ENCODE measurements at places on chromosomes 1 and 21. TPM values are rescaled to one million over a fixed set of nuclear protein-coding genes. Genes with fewer than 3 reads are reported as not detected.

DNA sequence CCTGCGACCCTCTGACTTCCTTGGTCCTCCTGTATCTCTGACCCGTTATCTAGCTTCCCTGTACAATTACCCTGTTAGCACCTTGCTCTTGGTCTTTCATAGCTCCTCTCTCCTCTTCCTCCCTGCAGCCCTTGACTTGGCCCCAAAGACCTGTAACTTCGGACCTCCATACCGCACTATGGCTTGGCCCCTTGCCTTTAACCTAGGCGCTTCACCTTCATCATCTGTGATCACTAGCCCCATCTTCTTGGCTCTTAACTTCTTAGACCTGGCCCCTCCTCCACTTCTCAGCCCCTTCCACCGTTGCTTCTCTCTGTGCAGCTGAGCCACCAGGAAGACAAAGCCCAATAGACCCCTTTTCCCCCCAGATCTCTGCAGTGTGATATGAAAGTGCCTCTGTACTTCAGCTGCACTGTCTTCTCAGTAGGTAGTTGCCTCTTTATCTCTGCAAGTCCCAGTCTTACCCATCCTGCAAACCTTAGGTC is 740 bp downstream of the ZNF691 start:
- peaks cover 22% of the 10 kb centered on the region for H3K4me1 ChIP-seq
- H3K27me3 ChIP-seq: no peaks in the 10 kb centered on the region
- peaks cover 35% of the 10 kb centered on the region for H3K36me3 ChIP-seq

The EPB41 gene
- total RNA-seq: 20.6 TPM

DNA sequence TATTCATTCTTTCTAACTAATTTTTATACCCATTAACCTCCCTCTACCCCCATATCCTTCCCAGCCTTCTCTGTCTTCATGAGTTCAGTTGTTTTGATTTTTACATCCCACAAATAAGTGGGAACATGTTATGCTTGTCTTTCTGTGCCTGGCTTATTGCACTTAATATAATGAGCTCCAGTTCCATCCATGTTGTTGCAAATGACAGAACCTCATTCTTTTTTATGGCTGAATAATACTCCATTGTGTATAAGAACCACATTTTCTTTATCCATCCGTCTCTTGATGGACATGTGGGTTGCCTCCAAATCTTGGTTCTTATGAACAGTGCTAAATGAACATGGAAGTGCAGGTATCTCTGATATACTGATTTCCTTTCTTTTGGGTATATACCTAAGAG is 21.5 kb downstream of the AGPAT3 start:
- H3K36me3 ChIP-seq: peaks cover 3% of the 10 kb centered on the region
- no peak overlapping the region for H3K27ac ChIP-seq
- no peak for DNase-seq
- no peaks in the 10 kb centered on the region for H3K27me3 ChIP-seq

DNA sequence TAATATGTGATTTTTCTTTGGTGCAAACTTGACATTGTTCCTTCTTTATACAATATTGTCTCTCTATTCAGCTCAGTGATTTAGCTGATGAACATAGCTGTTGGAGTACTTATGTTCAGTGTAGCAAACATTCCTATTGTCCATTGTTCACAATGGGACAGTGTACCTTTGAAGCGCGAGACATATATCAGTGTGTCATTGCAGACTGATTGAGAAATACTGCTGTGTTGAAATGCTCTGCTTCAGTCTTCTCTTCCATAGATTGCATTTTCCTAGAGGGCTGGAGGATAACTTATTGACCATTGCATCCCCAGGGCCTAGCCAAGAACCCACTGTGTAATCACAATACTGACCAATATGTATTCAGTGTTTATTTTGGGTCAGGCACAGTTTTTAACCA is 46.5 kb downstream of the HLX start:
- no peaks in the 10 kb centered on the region for H3K36me3 ChIP-seq
- H3K4me3 ChIP-seq: no peak overlapping the region

The BRDT gene
- not detected for total RNA-seq

GRCh38 chr1:74399249-74399648 is 113.2 kb downstream of the LRRC53 start:
- no peaks in the 10 kb centered on the region for H3K36me3 ChIP-seq
- DNase-seq: no peak
- no peak overlapping the region for H3K27ac ChIP-seq
- H3K27me3 ChIP-seq: no peaks in the 10 kb centered on the region

DNA sequence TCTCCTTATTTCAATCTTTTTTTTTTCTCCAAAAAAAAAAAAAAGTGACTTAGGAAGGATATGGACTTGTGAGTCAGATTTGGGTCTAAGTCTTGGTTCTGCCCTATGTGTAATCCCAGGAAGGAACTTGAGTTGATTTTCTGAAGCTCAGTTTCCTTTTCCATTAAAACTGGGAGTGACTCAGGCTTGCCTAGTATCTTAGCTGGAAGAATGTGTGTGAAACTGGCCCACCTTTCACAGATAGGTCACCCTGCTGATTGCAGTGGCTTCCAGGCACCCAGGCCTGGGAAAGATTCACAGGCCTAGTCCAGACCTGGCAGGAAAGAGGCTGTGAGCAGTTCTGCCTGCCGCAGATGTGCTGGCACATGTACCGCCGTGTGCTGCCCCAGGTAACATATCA is 218.3 kb upstream of the HOOK1 start:
- no peaks in the 10 kb centered on the region for H3K36me3 ChIP-seq
- H3K4me3 ChIP-seq: no peak overlapping the region
- peak overlapping the region; percentile 38 for H3K27ac ChIP-seq
- no peaks in the 10 kb centered on the region for H3K27me3 ChIP-seq
- peak; percentile 36 for DNase-seq
- H3K4me1 ChIP-seq: peaks cover 15% of the 10 kb centered on the region

DNA sequence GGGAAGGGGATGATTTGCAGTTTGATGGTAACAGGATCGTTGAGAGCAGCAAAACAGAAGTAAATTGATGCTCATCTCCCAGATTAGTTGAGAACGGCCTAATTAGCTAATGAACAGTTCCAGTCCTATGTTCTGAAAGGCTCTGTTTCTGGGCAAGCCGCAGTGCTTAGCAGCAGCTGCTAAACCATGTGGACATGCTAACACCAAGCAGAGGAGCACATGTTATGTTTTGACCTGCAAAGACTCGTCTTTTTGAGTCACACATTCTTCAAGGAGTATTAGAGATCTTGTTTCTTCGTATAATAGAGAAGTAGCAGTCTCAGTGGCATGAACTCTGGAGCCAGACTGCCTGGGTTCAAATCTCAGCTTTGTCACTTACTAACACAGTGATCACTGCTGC is 58.1 kb downstream of the CACNA1E start:
- H3K4me1 ChIP-seq: no peaks in the 10 kb centered on the region
- no peak overlapping the region for H3K27ac ChIP-seq
- no peak overlapping the region for H3K4me3 ChIP-seq
- H3K27me3 ChIP-seq: no peaks in the 10 kb centered on the region

The SDE2 gene
- 19.9 TPM for total RNA-seq

DNA sequence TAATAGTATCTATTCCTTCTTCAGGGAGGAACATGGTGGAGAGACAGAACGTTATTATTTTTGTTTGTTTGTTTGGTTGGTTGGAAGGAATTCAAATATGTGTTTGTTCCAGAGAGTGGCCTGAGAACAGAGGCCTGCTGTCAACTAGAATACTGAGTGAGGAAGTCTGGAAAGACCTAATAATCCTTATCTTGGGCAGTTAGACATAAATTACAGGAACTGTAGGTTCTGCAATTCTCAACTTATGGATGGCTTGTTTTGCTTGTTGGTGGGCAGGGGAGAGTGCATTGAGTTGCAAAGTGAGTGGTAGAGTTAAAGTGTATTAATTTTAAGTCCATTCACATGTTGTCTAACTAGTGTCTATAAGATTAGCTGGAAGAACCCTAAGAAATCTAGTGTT is 197.6 kb downstream of the BACH1 start:
- no peak for DNase-seq
- H3K27me3 ChIP-seq: no peaks in the 10 kb centered on the region
- H3K4me1 ChIP-seq: peaks cover 7% of the 10 kb centered on the region
- no peaks in the 10 kb centered on the region for H3K36me3 ChIP-seq
- H3K27ac ChIP-seq: no peak overlapping the region
- no peak overlapping the region for H3K4me3 ChIP-seq

DNA sequence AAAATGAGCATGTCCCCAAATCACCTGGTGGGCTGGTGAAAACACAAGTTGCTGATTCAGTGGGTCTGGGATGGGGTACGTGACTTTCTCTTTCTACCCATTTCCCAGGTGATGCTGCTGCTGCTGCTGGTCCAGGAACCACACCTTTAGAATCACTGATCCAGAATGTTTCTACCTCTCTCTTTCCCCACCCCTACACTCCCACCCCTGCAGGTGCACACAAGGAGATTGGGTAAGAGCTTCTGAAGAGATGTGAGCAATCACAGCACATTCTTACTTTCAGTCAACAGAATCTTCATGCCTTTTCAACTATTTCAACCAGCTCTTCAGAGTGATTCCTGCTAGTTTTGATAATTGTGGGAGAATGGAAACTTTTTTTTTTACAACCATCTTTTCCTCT is 130.9 kb downstream of the LMX1A start:
- H3K27me3 ChIP-seq: no peaks in the 10 kb centered on the region
- H3K4me1 ChIP-seq: no peaks in the 10 kb centered on the region
- DNase-seq: no peak
- no peaks in the 10 kb centered on the region for H3K36me3 ChIP-seq
- H3K27ac ChIP-seq: no peak overlapping the region
- no peak overlapping the region for H3K4me3 ChIP-seq

The NFASC gene
- 36.9 TPM for total RNA-seq

DNA sequence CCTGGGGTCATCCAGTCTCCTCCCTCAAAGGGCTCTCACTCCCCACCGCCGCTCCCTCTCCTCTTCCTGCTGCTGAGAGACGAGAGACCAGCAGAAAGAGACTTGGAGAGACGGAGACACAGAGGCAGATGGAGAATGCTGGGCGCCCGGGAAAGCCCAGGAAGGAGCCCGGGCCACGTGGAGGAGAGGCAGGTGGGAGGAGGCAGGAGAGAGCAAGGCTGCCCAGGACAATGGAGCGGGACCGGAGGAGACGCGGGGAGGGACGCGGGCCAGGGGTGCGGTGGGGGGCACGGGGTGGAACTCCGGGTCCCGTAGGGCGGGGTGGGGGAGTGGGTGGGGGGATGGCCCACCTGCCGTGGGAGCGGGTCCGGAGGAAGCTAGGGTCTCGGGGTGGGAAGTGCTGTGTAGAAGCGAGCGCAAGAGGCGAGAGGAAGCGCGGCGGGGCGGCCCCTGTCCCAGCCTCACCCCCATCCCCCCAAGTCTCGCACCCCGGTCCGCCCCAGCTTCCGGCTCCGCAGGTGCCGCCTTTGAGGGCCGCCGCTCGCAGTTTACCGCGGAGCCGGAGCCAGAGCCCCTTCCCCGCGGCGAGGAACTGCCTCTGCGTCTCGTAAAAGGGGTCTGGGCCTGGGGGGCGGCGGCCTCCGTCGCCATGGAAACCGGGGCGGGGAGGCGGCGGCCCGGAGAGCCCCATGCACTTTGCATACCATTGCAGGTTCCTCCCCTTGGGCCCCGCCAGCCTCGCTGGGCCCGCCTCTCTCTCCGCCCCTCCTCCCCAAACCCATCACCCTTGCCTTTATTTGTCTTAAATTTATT is 11.7 kb upstream of the EPHA2 start:
- no peak overlapping the region for H3K27ac ChIP-seq
- peak; percentile 85 for DNase-seq
- H3K36me3 ChIP-seq: no peaks in the 10 kb centered on the region
- peaks cover 5% of the 10 kb centered on the region for H3K4me1 ChIP-seq

The KCNJ9 gene
- not detected for total RNA-seq

The GJA5 gene
- total RNA-seq: not detected

DNA sequence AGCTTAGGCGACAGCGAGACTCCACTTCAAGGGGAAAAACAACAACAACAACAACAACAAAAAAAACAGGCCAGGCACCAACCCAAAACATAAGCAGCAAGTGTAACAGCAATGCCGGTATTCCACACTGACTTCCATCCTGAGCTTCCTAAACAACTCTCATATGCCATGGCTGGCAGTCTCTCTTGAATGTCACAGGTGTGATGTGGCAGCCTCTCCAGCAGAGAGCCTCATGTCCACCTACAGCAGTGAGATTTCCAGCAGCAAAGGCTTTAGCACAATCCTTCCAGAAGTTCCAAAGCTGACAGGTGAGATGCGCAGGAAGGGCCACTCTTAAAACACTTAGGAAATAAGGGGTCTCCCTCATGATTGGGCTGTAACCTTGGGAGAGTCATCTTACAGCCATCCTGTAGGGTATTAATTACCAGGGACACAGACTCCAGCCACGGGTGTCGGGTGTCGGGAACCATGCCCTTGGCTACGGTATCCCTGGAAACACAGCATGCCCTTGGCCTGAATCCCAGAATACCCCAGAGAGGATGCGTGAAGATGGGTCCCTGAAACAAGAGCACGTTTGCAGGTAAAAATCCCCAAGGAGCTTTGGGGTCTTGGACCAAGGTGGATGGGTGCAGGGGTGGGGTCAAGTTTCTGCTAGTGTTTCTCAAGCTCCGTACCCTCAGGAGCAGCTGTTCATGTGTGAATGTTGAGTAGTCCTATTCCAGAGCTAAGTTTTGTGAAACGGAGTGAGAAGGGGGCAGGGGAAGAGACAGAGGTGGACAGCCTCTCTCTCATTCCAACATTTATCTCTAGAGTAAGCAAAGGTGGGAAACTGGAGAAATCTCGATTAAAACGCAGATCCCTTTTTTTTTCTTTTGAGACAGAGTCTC is 31.4 kb downstream of the CLSTN1 start:
- H3K27me3 ChIP-seq: no peaks in the 10 kb centered on the region
- H3K36me3 ChIP-seq: no peaks in the 10 kb centered on the region

DNA sequence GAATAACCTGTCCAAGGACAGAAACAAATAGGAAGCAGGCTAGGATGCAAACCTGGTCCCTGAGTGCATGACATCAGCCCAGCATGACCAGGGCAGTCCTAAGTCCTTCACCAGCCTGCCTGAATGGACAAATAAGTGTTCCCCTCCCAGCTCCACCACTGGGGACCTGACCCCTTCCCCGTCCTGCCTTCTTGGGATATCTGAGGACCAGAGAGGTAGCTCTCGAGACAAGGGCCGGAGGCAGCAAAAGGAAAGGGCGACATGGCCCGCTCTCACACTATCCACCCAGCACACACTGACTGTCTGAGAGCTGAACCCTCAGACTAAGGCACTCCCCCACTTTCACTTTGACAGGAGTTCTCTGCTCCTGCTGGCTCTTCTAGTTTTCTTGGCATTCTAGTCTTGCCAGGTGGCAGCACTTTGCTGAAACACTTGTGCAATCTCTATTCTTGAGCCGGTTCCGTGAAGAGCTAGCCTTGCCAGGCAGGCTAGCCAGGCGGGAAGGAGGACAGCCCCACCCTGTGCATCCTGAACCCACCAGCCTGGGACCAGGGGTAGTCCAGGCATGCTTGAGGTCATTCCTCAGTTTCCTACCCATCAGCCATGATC is 251.1 kb upstream of the RAB4A start:
- H3K36me3 ChIP-seq: no peaks in the 10 kb centered on the region
- no peaks in the 10 kb centered on the region for H3K27me3 ChIP-seq
- H3K4me3 ChIP-seq: no peak overlapping the region
- H3K27ac ChIP-seq: no peak overlapping the region

Measured in osteoblast (primary cell).